ENCODE measurements at places on chromosomes 5 and 9.

GRCh38 chr5:12392246-12392645 is 488.0 kb upstream of the CTNND2 start:
- DNase-seq: no peak

DNA sequence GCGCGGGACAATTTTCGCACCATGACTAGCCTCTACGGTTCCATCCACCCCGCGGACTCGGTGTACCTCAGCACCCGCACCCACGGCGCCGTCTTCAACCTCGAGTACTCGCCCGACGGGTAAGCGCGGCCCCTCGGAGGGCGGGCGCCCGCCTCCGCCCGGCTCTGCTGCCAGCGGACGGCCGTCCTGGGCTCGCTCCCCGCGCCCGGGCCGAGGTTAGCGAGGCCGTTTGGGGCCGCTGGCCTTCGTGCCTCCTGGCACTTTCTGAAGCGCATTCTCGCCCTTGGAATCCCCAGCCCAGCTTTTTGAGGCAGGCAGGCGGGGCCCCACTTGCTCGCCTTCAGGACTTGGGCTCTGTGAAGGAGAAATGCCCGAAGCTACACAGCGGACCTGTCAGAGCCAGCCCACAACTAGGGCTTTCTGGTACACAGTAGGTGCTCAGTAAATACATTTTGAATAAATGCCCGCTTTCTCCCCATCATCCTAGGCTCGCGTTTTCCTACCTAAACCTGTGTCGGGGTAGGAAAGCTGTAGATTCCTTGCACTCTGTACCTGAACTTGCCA is 772 bp downstream of the DCAF10 start:
- DNase-seq: no peak

DNA sequence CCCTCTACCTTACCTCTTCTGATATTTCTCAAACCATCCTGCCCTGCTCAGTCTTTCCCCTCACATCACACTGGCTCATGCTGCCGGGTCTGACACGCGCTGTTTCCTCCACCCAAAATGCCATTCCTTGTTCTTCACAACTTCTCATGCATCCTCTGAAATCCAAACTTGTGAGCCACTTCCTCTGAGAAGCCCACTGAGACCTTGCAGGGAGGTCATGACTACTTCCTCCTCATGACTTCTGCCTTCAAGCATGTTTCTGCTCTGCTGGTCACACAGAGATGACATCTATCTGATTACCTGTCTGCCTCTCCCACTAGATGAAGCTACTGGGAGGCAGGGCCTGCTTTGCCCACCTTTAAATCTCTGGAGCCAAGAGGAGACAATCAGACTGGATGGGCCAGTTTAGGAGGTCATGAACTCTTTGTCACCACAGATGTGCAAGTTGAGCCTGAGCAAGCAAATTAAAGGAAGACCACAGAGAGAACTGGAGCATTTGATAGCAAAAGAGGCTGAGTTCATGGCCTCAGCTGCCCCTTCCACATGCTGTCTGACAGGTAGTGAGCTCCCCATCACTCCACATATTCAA is 119.8 kb upstream of the TBC1D2 start:
- no peak for DNase-seq

GRCh38 chr5:148952097-148952867 is 110.6 kb downstream of the SH3TC2 start:
- no peak for DNase-seq

DNA sequence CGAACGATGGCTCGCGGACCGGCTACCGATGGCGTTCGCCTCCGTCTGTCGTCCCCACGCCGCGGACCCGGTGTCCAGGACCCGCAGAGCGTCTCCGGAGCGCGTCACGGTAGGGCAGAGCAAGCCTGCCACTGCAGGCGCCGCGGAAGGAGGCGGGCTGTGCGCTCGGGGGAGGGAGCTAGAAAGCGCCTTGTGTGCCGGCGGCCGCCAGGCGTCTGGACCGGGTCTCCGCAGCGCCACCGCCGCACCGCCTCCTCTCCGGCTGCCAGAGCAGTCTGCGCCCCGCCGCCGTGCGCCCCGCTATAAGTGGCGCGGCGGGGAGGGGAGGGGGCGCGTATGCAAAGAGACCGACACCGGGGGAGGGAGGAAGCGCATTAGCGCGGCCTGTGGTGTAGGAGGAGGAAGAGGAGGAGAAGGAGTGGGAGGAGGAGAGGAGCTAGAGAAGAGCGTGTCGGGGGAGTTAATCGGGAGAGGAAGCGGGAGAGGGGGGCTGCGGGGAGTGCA is at the start of gene ENC1:
ENC1 (minus strand) TSS at position 279 of the 504 bp plus-strand sequence. CDS start 4,243 bp downstream, outside the sequence.
- peak; percentile 31 for DNase-seq

- no peak for DNase-seq
Observed at GRCh38 chr9:95030920-95031642, 286.4 kb downstream of the FANCC start.

DNA sequence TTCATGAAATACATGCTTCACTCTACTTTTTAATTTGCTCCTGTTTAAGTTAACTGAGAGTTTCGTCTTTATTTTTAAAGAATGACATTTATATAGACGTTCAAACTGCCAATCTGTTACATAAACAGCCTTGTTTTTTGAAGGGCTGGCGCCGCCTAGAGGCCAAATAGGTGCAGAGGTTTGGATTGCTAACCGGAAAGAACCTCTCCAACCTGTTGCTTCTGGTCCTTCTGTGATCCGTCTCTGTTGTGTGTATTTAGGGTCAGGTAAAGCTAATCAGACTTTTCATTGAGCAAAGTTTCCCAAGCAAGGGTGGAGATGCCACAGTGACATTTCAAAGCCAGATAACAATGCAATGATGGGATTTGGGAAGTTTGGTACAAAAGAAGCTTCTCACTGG is 39.5 kb upstream of the GLIS3 start:
- peak; percentile 68 for DNase-seq

DNA sequence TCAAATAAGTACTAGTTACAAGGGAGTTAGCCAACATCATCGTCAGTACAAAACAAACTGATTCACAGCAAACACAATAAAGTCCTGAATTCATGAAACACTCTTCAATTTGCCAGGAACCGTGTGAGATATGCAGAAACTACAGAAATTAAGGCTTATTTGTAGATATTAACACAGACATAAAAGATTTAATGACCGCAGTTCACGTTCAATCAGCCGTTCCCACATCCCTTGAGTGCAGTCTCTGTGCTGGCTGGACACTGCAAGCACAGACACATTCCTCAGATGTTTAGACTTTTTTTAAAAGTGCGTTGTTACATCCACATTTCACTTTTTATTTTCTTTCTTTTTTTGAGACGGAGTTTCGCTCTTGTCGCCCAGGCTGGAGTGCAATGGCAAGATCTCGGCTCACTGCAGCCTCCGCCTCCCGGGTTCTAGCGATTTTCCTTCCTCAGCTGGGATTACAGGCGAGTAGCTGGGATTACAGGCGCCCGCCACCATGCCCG is 566 bp upstream of the CEP78 start:
- no peak for DNase-seq

DNA sequence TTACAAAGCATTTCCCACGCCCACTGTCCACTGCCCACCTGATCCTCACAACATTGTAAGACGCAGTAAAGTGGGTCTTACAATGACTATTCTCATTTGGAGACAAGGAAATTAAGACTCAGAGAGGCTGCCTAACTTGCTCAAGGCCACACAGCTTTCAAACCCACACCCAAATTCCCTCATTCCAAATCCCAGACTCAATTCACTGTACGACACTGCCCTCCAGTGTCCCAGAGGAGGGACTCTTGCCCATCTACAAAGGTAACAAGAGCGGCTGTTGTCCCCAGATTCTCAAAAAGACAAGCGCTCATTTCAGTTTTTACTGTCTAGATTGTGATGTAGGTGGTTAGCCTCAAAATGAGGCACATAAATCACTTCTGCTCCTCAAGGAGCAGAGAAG is 184.6 kb downstream of the ACTL7B start:
- no peak for DNase-seq

DNA sequence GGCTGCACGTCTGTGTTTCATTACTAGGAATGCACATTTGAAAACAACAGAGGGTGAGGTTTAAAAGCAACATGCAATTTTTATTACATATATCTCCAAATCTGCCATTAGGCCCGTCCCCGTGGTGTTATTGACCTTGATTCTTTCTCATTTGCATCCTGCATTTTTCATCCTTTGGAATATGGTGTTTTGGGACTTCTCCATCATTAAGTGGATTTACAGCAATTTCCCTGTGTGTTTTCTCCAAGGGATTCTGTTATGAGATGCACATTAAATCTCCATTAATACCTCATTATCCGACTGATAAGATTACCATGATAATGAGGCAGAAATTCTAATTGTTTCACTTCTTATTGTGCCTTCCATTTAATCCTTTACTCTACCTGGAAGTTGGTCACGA is 117.6 kb downstream of the GAPVD1 start:
- no peak for DNase-seq

Measured in stimulated activated CD8-positive, alpha-beta memory T cell treated with anti-CD3 and anti-CD28 coated beads, Interleukin-7, amount 100 ng/mL, for 24 hours (primary cell).